AG09319 (cell line): ENCODE measurements at places on chromosomes 3 and 15.

GRCh38 chr3:78986416-78987101 is 781.2 kb downstream of the ROBO1 start:
- DNase-seq = no peak

- DNase-seq = peak; percentile 69
Measured at GRCh38 chr15:55279746-55280351, 9.8 kb downstream of the RAB27A start.

GRCh38 chr15:38768970-38769369 is 204.4 kb upstream of the RASGRP1 start:
- no peak for DNase-seq

DNA sequence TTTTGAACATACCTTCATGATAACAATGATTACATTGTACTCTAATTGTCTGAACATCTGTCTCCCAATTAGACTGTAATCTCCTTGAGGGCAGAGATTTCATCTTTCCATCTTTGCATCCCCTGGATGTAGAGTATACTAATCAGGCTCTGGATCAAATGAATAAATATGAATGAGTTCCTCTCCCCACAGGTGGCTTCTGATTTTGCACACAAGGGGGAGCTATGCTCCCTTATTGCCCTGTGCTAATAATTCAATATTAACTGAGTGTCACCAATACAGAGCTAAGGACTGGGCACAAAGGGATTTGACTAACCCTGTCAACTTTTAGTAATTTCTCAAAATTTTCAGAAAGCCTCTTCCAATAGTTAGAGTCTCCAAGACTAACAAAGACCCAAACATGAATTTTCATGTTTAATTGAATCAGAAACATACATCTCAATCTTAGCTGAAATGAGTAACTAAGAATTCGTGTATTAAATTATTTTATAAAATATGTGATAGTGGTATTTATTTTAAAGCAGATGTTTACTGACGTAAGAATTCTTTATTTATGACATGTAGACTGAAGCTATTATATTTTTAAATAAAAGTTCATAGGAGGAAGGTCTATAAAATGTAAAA is 3.0 kb downstream of the DUOXA1 start:
- no peak for DNase-seq

- DNase-seq = no peak
Measured at GRCh38 chr3:145906755-145907154, 254.2 kb downstream of the PLOD2 start.

- no peak for DNase-seq
Measured at GRCh38 chr3:144127014-144127413, 155.4 kb downstream of the DIPK2A start.

DNA sequence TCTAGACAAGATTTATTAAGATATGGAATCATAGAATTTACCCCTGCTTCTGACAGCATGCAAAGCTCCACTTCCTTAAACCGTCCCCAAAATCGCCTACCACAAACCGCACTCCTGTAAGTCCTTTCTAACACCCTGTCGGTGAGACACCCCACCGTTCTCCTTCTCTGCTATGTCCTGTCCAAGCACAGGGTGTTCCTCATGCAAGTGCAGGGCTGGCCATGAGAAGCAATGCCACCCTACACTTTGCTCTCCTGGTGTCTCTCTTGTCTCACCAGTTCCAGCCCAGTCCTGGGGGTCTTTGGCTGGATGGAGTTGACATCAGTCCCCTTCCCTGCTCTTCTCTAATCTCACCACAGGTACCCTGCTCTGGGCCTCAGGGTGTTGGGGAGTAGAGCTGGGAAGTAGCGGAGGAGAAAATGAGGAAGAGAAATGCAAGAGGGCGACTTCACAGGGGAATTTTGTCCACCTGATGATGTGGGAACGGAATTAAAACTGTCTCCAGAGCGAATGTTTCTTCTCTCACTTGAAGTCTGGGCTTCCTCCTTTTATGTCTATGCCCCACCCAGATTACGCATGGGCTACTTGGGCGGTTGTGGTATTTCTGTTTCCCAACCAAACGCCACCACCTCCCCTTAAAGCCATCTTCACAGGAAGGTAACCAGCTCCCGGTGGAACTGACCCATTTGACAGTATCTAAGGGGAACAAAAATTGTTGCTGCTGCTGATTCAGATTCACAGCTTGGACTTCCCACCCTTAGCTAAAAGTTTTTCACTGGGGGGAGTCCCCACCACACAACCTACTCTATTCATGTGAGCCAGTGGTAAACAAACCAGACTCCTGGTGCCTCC is 49.9 kb downstream of the CASR start:
- no peak for DNase-seq
